ENCODE measurements at places on chromosomes 16 and 17. TPM values are rescaled to one million over a fixed set of nuclear protein-coding genes. Genes with fewer than 3 reads are reported as not detected.

- DNase-seq, result no peak
Measured at GRCh38 chr17:48160177-48161081, 52.9 kb downstream of the SNX11 start.

EPOP gene
- 0.17 TPM for polyA plus RNA-seq

GRCh38 chr16:47358816-47359215 lies 102.0 kb downstream of the ITFG1 start:
- no peak for DNase-seq

- no peak for DNase-seq
Measured at GRCh38 chr17:50174444-50174843, 8.6 kb downstream of the SGCA start.

SHISA9 gene
- polyA plus RNA-seq, result not detected

DNA sequence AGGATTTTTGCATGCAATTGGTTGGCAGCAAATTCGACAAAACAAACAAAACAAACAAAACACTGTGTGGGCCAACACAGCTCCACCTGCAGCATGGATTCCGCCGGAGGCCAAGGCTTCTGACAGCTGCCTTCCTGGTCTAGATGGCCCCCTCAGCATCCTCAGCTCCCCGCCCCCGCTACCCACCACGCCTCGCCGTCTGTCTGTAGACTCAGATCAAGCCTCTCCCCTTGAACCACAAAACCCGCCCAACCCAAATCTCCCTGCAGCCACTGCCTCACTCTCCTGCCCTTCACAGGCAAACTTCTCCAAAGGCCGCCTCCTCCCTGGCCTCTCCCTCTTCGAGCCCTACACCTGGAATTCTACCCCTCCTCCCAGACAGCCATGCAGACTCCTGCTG lies 57.9 kb downstream of the RTN4RL1 start:
- no peak for DNase-seq

GRIN2A gene
- not detected for polyA plus RNA-seq

TM4SF5 gene
- polyA plus RNA-seq, result not detected

- no peak for DNase-seq
Measured at GRCh38 chr17:41860254-41860931, 4.8 kb downstream of the KLHL11 start.

TRIM25 gene
- 58.2 TPM for polyA plus RNA-seq

DYNLL2 gene
- polyA plus RNA-seq, result 16.7 TPM

ARL17B gene
- polyA plus RNA-seq, result 8.6 TPM

DNA sequence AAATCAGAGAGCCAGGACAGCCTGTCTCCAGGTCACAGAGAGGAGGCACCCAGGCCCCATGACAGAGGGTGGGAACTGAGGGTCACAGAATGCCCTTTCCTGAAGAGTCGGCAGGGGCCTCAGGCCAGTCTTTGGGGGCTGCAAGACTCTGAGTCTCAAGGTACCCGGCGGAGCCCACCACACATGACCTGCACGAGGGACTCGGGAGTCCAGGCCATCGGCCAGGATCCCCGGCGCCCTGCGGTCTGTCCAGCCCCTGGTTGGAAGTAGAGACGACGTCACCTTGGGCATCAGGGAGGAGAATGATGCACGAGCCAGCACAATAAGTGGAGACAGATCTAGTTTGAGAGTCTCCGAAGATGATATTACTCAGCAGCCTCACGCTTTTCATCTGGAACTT lies 234.7 kb upstream of the SDK2 start:
- no peak for DNase-seq

- DNase-seq, result no peak
Measured at GRCh38 chr17:8254881-8255280, 5.8 kb downstream of the PFAS start.

BAHCC1 gene
- 2.5 TPM for polyA plus RNA-seq

DNA sequence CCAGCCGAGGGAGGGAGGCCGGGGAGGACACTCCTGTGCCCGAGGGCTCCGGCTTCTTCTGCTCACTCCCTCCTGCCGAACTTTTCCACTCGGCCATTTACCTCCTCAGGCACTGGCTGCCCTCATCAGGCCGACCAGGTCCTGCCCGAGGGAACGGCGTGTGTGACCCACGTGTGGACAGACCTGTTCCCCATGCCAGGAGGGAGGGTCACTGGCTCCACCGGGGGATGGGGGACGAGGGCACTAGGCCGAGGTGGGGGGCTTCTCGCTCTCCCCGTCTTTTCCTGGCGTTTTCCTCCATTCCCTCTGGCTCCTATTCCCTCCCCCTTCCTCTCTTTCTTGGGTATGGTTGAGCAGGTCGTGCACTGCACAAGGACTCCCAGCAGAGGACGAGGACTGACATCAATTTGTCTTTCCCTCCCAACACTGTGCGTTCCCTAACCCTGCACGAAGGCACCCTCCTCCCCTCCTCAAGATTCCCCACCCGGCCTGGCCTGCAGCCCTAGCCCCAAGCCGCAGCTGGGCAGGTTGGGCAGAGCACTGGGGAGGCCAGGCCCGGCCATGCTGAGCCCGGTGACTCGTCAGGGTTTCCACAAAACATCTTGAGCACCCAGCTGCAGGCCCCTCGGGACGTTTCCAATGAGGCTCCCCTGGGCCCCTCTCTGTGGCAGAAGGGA lies 3.2 kb upstream of the IL17C start:
- DNase-seq, result no peak

- DNase-seq, result peak; percentile 45
Measured at GRCh38 chr16:57863434-57864160, 61.3 kb upstream of the KIFC3 start.

PRAC2 gene
- not detected for polyA plus RNA-seq

DNA sequence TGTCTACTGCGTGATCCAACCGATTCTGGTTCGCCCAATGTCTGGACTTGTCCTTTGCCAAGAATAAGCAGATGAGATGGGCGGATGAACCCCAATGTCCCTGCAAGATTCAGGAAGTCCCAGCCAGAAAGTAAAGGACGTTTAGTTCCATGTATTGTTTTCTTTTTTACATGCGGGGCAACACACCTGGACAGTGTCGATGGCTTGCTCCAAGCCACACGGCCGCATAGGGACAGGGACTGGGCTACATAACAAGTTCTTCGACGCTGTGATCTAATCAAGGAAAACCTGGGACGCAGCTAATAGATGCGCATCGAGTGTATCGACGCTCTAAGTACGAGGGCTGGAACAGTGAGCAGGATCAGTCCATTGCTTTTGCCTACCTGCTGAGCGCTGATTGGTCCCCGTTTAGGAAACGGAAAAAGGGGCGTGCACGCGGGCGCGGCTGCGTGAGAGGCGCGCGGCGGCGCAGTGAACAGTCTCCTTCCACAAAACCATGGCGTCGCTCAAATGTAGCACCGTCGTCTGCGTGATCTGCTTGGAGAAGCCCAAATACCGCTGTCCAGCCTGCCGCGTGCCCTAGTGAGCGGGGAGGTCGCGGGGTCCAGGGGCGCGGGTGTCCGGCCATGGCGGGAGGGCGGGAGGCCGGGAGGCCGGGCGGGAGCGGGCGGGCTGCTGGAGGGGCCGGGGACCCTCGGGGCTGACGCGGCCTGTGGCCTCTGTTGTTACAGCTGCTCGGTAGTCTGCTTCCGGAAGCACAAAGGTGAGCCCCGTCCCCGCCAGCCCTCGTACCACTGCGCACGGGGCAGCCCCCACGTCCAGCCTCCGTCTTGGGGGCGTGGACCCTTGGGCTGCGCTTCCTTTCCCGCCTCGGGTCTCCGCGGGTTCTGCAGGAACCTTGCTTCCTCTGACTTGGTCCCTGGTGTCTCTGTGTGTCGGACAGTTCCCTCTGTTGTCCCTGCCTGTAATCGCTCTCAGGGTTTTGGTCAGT lies at the start of gene ZNHIT3:
Gene ZNHIT3, plus strand, starts transcription at position 478 of the 991 bp plus-strand sequence. Its CDS starts 19 bp downstream, at position 497.
- peak; percentile 78 for DNase-seq

GRCh38 chr17:6668727-6669425 lies 17.3 kb downstream of the C17orf100 start:
- no peak for DNase-seq

BCL6B gene
- polyA plus RNA-seq, result 0.02 TPM

GRCh38 chr16:27818246-27818645 lies 245.3 kb downstream of the GSG1L start:
- no peak for DNase-seq

- DNase-seq, result no peak
Measured at GRCh38 chr17:601926-602303, 112.7 kb downstream of the VPS53 start.

TAC4 gene
- polyA plus RNA-seq, result not detected

GRCh38 chr17:32311028-32311536 lies 30.9 kb downstream of the C17orf75 start:
- DNase-seq, result no peak

PYDC1 gene
- not detected for polyA plus RNA-seq

GRCh38 chr16:14196539-14196938 lies 125.4 kb downstream of the MRTFB start:
- no peak for DNase-seq

- no peak for DNase-seq
Measured at GRCh38 chr16:87076331-87076949, 240.8 kb downstream of the C16orf95 start.

DNA sequence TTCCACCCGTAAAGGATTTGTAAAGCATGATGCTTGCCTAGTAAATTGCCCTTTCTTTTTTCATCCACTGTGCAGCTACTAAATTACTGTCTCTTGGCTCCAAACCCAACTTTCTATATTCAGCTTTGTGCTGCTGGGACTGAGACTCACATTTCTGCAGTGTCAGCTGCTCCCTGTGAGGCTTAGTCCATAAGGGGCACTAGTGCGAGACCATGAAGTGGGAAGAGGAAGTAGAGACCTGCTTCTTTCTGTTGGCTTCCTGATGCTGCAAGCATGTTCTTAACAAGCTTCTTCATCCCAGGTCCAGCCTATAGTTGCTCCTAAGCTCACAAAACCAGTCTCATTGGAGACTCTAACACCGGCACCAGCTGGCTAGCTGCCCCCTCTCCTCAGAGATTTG lies 74.9 kb upstream of the HS3ST2 start:
- no peak for DNase-seq

DNA sequence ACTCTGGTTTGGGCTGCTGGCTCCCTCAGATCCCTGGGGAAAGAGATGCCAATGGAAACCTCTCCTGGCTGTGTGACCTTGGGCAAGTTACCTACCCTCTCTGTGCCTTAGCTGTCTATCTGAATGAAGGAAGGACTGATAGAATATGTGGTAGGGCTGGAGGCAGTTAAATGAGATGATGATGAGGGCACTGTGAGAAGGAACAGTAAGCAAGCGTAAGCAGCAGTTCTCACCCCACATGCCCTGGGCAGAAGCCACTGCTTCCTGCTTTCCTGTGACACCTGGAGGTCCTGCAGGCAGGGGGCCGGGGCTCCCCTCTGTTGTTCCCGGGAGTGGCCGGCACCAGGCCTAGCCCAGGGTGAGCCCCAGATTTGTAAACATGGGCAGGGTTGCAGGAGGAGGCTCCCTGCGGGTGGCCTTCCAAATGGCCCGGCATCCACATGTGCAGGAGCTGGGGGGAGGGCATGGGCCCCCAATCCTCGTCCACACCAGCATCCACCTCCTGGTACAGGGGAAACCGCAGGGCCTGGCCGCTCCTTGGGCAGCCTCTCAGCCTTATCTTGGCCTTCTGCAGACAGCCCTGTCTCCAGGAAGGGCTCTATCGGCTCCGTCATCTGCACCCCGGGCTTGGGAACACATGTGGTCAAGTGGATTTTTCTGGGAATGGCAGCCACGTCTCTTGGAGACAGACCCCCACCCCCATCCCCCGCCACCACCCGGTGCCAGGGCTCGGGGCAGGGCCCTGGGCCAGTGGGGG lies 235.6 kb upstream of the GSE1 start:
- no peak for DNase-seq

GRCh38 chr17:17576772-17577234 lies 14.7 kb downstream of the PEMT start:
- DNase-seq, result no peak

GRCh38 chr16:86554599-86554916 lies 477 bp downstream of the MTHFSD start:
- no peak for DNase-seq

GDPD3 gene
- polyA plus RNA-seq, result 1.2 TPM

INCA1 gene
- 0.29 TPM for polyA plus RNA-seq

KRT33A gene
- polyA plus RNA-seq, result not detected

DNA sequence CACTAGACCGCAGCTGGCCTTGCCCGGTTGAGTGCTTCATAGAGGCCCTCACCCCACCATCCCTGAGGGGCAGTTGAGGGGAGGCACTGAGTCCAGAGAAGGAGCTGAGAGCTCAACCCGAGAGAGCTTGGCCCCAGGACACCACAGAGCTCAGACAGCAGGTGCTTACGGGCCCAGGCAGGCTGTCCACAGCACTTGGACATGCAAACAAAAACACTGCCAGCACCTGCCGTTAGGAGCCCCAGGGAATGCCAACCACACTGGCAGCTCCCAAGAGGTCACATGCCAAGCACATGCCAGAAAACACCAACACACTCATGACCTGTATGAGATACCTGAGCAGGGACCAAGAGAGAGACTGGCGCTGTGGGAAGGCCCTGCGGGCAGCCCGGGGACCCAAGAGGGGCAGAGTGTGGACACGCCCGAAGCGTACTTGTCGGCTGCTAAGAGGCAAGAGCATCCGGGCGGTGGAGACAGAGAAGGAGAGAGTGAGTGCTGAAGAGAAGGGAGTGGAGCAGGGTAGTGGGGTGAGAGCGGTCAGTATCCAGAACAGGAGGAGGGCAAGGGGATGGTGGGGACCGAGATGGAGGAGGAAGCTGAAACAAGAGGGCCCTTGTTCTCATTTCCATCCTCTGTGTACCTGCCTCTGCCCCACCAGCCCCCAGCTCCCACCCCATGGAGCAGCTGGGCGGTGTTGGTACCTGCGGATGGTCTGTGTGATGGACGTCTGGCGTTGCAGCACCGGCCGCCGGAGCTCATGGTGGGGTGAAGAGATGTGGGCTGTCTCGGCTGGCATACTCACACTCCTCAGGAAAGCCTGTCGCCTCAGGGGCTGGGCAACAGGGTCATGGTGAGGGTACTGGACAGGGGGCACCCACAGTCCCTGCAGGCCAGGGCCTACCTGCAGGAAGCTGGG lies 8.2 kb downstream of the RHBDF1 start:
- DNase-seq, result no peak

DNA sequence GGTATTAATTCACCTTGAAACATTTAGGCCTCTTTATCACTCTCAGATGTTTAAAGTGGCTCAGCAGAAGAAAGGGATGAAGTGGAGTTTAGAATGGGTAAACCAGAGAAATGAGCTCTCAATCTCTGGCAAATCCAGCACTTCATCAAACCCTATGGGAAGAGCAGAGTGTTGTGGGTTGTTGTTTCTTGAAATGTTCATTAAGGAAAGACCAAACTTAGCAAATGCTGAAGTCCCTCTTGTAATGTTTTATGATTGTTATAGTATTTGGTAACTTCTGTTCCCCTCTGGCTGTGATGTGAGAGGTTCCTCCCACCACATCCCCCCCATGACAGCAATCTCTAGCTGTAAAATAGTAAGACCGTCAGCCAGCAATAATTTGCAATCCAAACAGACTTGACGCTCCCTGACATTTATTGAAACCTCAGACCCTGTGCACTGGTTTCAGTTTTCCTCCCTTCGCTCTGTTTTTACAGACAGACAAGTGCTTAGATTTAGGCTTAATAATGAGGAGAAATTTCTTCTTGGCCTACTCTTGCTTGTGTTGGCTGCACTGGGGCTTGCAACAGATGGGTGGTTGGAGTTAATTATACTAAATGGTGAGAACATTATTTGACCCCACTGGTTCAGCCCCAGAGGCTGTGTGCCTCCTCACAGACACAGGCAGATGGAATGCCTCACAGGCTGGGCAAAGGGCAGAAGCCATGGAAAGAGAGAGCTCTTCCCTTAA lies 609.4 kb upstream of the SOX9 start:
- no peak for DNase-seq

METTL16 gene
- 16.1 TPM for polyA plus RNA-seq

ITGB4 gene
- 0.21 TPM for polyA plus RNA-seq

ABCC11 gene
- 0.06 TPM for polyA plus RNA-seq

Measured in AG04450 (cell line).